Hematopoietic multipotent progenitor cell treated with erythropoietin and hydrocortisone succinate and interleukin-3 and kit ligand, for 4 days (in vitro differentiated cells): ENCODE measurements at places on chromosomes 3 and 15.

DNA sequence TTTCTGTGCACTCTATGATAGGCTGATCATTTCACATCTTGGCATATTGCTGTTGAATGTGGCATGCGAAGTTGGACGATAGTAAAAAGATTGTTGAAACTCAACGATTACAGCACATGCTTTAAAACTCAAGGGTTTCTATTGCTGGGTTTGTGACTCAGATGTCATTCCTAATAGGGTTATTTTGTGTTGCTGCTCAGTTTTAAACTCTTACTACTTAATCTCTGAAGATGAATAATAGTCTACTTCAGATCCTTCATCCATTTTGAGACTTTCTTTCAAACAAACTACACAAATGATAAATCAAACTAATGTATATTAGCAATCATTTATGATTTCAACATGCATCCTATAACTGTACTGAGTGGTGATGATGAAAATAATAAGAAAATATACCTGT is 71.3 kb upstream of the MBNL1 start:
- peak; percentile 57 for DNase-seq

- DNase-seq = no peak
Measured at GRCh38 chr3:12978682-12979081, 94.5 kb downstream of the IQSEC1 start.

- no peak for DNase-seq
Measured at GRCh38 chr3:171028779-171029232, 2.3 kb upstream of the SLC2A2 start.

- DNase-seq = no peak
Measured at GRCh38 chr15:67831363-67831762, 6.1 kb downstream of the SKOR1 start.

GRCh38 chr3:169238562-169238961 is 424.9 kb downstream of the MECOM start:
- DNase-seq = no peak

- peak; percentile 37 for DNase-seq
Measured at GRCh38 chr3:194138732-194139070, 2.8 kb downstream of the HES1 start.

DNA sequence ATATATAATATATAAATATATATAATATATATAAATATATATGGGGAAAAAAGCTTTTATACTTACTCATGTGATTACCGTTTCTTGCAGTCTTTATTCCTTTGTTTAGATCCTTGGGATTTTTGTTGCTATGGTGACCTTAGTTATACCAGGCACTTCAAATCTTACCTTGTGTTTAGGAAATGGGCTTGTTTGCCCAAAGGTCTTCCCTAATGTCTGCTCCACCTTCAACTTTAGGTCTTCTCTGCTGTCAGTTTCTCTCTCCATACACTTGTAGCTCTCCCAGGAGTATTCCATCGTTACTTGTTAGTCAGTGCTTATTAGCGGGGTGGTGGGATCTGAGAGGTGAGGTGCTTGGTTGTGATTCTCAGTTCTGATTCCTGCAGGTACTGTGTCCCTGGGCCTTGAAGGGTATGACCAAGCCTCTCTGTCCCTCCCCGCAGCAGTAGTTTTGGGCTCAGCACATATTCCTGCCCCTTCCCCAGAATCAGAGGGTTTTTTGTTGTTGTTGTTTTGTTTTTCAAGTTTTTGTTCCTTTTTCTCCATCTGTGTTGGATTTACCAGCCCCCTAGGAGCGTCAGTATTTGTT is 9.6 kb upstream of the LAMP3 start:
- no peak for DNase-seq

GRCh38 chr3:40321818-40322217 is 12.3 kb downstream of the EIF1B start:
- DNase-seq = no peak

DNA sequence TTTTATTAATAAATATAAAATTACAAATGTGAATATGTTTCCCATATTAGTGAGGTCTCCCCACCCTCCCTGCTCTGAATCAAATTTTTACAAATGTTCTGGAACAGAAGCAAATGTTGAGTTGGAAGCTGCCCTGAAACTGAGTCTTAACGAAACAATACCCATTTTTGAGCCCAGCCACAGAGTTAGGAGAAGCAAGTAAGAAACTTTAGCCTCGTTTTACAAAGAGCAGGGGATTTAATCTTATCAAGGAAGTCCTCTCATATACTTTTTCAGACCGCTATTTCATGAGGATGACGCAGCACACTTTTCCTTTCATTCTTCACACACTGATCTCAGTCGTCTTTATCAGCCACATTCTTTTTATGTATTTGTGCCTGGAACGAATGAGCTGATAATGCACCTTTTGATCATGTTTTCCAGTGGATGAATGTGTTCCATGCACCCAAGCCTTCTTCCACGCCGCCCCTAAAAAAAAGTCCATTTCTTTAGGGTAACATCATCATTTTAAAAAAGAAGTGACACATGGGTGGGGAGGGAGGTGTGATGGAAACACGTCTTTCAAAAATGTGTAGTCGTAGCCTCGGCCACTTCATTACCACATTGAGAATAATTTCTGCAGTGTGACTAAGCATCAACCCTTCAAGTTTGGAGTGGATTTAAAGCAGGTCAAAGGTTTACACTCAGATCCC is 48.1 kb downstream of the SETMAR start:
- DNase-seq = peak; percentile 86

GRCh38 chr3:72143966-72144717 is 359.2 kb upstream of the PROK2 start:
- peak; percentile 42 for DNase-seq

DNA sequence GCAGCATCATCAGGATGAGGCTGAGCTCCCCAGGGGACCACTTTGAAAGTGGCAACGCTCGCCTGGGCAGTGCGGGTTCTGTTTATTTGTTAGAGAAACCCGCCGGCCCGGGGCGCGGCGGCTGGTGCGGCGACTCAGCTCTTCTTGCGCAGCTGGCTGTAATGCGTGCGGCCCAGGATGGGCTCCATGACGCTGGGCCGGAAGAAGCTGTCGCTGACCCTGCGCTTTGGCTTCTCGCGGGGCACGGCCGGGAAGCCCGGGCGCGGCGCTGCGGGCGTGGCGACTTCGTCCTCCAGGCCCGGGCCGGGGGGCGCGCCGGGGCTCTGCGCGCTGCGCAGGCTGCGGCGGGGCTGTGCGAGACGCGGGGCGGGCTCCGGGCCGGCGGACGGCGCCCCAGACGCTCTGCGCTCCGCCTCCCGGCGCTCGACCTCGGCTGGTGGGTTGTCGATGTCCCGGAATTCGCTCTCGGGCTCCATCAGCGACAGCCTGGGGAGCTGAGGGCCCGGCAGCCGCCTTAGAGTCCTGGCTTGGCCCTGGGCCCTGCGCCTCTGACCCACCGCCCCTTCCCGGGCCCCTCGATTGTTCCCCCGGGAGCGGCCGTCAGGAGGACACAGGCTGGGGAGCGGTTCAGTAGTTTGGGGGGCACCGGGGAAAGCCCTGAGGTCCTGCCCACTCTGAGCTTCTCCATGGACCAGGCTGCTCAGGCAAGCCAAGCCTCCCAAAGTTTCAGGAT is 10.3 kb upstream of the KIF7 start:
- peak; percentile 68 for DNase-seq

DNA sequence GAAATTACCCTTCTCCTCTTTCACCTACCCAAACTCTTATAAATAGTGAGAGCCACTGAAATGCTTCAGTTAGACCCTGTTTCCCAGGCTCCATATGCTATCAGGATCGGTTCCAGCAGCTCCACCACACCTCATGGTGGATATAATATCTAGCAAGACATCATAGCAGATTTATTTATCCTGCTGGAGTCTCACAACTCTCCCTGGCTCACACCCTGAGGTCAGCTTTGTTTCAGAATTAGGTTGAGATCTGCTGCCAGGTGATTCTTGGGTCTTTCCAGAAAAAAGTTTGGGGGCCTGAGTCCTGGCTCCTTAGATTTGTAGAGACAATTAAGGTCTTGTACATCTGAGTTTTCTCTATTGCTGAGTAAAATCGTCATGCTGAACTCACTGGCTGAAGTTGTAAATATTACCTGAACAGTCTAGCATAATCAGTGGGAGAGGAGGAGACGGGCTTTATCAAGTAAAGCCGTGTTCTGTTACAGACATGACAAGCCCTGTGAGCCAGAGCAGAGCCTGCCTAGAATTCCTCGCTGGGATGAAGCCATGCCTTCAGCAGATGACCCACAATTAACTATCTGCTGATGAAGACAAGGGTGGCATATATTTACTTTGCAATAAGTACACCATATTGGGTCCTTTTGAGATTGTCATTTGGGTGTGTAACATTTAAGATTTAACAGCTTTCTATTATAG is 131.6 kb downstream of the STAC start:
- DNase-seq = no peak

- DNase-seq = peak; percentile 42
Measured at GRCh38 chr3:149936812-149937230, 33.9 kb downstream of the PFN2 start.

DNA sequence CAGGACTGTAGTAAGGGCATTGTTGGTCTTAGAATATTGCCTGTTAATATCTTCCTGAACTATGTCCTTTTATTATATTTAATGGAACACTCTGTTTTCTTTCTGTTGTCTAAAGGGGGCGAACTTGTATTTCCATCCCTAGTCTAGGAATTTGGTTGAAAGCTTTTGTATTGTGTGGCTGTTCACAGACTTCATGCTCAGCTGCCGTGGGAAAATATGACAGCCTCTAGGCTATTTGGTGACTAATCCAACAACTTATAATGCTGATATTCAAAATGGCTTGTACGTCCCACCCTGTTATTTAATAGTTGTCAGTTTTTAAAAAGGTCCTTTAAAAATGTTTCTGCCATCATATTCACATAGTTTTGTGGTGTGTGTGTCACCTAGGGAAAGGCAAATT is 202.6 kb downstream of the KLHL25 start:
- peak; percentile 50 for DNase-seq

DNA sequence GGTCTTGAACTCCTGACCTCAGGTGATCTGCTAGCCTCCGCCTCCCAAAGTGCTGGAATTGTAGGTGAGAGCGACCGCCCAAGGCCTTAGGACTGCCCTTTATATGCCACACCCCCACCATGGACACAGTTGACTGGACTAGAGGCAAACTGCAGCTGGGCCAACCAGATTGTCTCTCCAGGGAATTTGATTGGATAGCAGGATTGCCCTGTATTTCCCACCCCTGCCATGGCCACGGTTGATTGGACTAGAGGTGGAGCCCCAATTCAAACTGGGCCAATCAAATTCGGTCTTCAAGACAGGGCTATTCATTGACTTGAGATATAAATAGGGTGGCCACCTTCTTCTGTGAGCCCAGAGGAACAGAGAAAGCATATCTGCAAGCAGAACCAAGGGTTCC is 6.9 kb upstream of the CLPX start:
- peak; percentile 30 for DNase-seq

- DNase-seq = no peak
Measured at GRCh38 chr3:50947419-50947818, 272.7 kb downstream of the DOCK3 start.

DNA sequence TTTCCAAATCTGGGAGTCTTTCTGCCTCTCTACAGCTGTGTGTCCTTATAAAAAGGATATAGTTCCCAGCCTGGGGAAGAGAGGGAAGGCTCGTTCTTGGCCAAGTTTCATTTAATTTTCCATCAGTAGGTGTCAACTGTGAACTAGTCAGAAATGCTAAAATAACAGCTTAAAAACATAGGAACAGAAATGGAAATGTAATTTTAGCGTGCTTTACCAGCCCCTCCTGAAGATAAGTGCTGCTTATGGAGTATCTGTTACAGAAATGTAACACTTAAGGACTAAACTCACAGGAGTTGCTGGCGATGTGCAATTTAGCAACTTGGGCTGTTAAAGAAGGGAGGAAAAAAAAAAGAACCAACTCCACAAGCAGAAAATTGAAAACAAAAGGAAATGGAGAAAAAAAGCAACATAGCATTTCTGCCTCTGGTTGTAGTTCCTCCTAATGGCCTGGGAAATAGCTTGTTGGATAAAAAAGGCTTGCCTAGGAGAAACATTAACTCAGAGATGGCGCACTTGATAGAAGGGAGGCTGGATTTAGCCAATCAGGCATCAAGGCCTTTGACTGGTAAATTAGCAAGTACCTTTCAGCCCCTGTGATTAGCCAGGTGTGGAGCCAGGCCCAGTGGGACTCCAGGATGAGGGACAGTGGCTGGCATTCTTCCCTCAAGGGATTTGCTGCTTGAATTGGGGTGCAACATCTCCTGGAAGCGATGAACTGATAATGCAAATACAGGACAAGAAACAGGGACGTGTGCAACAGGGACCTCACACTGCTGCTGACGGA is 84.3 kb downstream of the RPLP1 start:
- DNase-seq = no peak

DNA sequence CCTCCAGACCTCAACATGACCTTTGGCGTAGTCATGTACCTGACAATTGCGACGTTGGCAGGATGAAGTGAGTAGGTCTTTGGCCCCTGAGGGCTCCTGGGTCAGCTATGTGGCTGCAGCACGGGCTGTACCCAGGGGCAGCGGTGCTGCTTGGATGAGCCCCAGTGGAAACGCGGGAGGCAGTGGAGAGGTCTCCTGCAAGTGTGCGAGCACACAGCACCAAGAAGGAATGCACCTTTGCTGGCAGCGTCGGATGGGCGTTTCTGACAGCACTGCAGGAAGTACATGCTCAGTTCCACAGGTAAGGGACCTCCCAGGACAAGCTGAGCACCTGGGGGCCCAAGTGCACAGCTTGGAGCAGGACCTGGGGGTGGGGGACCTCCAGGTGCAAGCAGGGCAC is 67.4 kb upstream of the UNC13C start:
- no peak for DNase-seq

DNA sequence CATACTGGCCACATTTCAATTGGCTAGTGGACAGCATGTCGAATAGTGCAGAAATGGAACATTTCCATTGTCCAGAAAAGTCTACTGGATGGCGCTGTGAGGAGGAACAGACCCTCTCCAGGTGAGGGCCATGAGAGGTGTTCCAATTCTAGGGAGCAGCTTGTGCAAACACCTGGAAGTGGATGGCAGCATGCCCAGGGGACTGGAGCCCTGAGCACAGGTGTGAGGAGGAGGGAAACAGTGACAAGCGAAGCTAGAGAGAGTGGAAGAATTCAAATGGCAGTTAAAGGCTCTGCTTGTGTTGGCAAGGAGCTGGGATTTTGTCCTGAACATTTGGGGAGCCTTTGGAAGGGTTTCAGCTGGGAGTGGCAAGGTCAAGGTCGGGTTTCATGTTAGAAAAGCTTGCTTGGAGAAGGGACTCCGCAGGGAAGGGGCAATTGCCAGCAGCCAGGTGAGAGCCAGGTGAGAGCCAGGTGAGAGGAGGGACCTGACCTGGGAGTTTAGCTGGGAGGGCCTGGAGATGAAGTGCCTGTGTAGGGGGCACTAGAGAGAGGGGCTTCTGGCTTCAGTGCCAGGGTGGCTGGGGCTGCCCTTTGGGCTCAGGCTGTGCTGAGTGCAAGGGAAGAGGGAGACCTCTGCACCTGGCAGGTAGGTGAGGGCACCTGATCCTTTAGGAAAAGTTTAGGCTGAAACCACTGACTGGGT is 93.8 kb downstream of the LINGO1 start:
- DNase-seq = no peak

DNA sequence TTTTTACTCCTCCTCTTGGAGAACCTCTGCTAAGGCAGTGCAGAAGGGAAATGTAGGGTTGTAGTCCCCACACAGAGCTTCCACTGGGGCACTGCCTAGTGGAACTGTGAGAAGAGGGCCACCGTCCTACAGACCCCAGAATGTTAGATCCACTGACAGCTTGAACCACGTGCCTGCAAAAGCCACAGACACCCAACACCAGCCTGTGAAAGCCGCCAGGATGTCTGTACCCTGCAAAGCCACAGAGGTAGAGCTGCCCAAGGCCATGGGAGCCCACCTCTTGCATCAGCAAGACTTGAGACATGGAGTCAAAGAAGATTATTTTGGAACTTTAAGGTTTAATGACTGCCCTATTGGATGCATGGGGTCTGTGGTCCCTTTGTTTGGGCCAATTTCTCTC is 112.1 kb downstream of the RSL24D1 start:
- DNase-seq = no peak

- no peak for DNase-seq
Measured at GRCh38 chr15:92533298-92533697, 122.3 kb downstream of the FAM174B start.
